Stomach (tissue), 19 donors: ENCODE measurements at places on chromosomes 7 and 10. TPM values are rescaled to one million over a fixed set of nuclear protein-coding genes. Genes with fewer than 3 reads are reported as not detected.
A peak's percentile ranks its signal among the peaks of the same experiment; 100 is the strongest.

The NOS3 gene
- total RNA-seq, result 8.7 TPM

The PRR15 gene
- 9.9 TPM for total RNA-seq

The FZD1 gene
- 1.8 TPM for total RNA-seq

The IKZF1 gene
- total RNA-seq, result 13.0 TPM

The ZNF679 gene
- not detected for total RNA-seq

The CBLL1 gene
- total RNA-seq, result 24.3 TPM

The GDF2 gene
- not detected for total RNA-seq

The ABCB1 gene
- total RNA-seq, result 4.9 TPM

GRCh38 chr7:157058701-157059100, 48.2 kb upstream of the MNX1 start:
- no peaks in the 10 kb centered on the region for H3K27me3 ChIP-seq
- H3K4me3 ChIP-seq, result no peak overlapping the region
- no peak overlapping the region for H3K27ac ChIP-seq
- DNase-seq, result no peak
- no peaks in the 10 kb centered on the region for H3K36me3 ChIP-seq

- H3K4me1 ChIP-seq, result no peaks in the 10 kb centered on the region
- no peak overlapping the region for H3K27ac ChIP-seq
- H3K36me3 ChIP-seq, result no peaks in the 10 kb centered on the region
- H3K27me3 ChIP-seq, result no peaks in the 10 kb centered on the region
Observed at GRCh38 chr7:80622541-80622940, 15.9 kb upstream of the CD36 start.

DNA sequence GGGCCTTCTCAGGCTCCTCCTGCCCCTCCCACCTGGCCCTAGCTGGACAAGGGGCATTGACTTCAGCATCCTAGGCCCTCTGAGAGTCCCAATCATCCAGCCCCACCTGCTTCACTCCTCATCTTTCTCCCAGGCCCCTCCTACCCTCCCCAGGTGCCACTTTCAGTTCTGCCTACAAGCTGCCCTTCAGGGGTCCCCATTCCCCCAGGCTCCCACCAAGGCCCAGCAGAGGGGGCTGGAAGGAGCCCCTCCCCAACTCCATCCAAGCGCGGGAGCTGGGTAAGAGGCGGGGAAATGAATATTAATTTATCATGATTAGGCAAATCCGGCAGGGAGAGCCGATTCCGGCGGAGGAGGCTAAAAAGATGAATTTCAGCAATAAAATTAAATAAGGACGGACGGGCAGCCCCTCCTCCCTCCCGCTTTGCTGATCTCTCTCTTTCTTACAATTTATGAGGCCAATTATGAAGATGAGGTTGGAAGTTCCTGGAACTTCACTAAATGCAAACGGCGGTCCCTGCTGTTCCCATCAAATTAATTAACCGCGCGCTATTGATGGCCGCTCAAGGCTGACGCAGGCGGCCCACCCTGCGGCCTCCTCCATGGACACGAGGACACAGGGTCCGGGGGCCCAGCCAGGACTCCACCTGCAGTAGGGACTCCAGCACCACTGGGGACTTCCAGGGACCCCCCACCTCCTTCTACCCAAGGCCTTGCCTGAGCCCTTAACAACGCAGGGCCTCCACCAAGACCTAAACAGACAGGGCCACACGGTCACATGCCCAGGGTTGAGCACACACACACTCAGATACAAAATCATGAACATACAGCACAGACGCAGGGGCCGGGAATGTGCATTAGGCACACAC, 13.9 kb downstream of the POLL start:
- H3K27ac ChIP-seq, result no peak overlapping the region
- H3K27me3 ChIP-seq, result peaks cover 10% of the 10 kb centered on the region
- H3K4me3 ChIP-seq, result no peak overlapping the region
- no peak for DNase-seq

- H3K4me3 ChIP-seq, result no peak overlapping the region
- no peak overlapping the region for H3K27ac ChIP-seq
- H3K4me1 ChIP-seq, result no peaks in the 10 kb centered on the region
- no peaks in the 10 kb centered on the region for H3K27me3 ChIP-seq
- DNase-seq, result no peak
Observed at GRCh38 chr10:116526219-116526618, 19.5 kb upstream of the PNLIP start.

GRCh38 chr10:93468461-93469213, 13.5 kb downstream of the MYOF start:
- H3K4me1 ChIP-seq, result peaks cover 73% of the 10 kb centered on the region
- no peak for DNase-seq
- H3K4me3 ChIP-seq, result no peak overlapping the region
- H3K36me3 ChIP-seq, result peaks cover 6% of the 10 kb centered on the region
- peak overlapping the region; percentile 67 for H3K27ac ChIP-seq

DNA sequence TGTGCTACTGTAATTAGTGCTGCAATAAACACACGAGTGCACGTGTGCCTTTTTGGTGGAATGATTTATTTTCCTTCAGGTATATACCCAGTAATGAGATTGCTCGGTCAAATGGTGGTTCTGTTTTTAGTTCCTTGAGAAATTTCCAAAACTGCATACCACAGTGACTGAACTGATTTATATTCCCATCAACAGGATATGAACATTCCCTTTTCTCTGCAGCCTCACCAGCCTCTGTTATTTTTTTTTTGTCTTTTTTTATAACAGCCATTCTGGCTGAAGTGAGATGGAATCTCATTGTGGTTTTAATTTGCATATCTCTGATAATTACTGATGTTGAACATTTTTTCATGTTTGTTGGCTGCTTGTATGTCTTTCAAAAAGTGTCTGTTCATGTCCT, 922.9 kb upstream of the LRRN3 start:
- H3K27me3 ChIP-seq, result no peaks in the 10 kb centered on the region
- H3K4me1 ChIP-seq, result no peaks in the 10 kb centered on the region
- H3K4me3 ChIP-seq, result no peak overlapping the region
- DNase-seq, result no peak
- no peaks in the 10 kb centered on the region for H3K36me3 ChIP-seq

- no peak overlapping the region for H3K4me3 ChIP-seq
- no peaks in the 10 kb centered on the region for H3K4me1 ChIP-seq
- peaks cover 6% of the 10 kb centered on the region for H3K36me3 ChIP-seq
- DNase-seq, result no peak
- H3K27me3 ChIP-seq, result no peaks in the 10 kb centered on the region
- H3K27ac ChIP-seq, result no peak overlapping the region
Observed at GRCh38 chr7:74561898-74562613, 95.5 kb upstream of the GTF2I start.

DNA sequence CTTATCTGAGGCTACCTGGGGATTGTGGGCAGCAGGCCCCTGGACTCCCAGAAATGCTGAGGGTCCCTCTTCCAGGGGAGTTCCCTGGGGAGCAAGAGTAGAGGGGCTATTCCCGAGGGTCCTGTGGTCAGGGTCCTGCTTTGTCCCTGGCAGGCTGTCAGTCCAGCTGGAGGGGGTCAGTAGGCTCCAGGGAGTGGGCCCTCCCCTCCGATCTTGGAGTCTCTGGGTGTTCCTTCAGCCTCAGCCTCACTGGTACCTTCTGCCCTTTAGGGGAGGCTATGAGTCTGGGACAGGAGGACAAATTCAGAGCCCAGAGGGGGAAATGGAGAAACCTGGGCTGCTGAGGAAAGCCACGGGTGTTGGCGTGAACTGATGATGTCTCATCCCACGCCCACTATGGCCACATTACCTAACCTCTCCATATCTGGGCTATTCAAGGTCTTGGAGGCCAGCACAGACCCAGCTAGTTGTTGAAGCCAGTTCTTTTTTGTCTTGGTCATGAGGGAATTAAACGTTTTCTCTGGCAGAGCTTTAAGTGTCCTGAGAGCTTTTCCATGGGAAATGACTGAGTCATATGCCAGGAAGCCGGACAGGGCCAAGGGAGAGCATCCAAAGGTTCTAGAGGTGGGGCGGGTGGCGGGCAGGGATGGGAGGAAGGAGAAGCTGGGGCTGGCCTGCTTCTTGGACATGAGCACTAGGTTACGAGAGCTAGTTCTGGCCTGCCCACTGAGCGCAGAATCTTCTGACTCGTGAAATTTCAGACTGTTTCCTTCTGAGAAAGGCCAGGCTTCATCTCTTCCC, 6.2 kb downstream of the CALHM2 start:
- H3K4me3 ChIP-seq, result no peak overlapping the region
- no peaks in the 10 kb centered on the region for H3K27me3 ChIP-seq
- peaks cover 21% of the 10 kb centered on the region for H3K4me1 ChIP-seq
- DNase-seq, result no peak
- H3K27ac ChIP-seq, result peak overlapping the region; percentile 75

DNA sequence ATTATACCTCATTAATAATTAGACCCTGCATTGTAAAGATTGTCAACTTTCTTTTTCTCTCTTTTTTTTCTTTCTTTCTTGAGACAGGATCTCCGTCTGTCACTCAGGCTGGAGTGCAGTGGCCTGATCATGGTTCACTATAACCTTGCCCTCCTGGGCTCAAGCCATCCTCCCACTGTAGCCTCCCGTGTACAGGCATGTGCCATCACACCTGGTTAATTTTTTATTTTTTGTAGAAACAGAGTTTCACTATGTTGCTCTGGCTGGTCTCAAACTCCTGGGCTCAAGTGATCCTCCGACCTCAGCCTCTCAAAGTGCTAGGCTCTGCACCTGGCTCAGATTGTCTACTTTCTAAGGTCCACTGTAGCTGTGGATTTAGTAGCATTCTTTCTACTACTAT, 50.7 kb downstream of the MDFIC start:
- H3K36me3 ChIP-seq, result no peaks in the 10 kb centered on the region
- peaks cover 5% of the 10 kb centered on the region for H3K4me1 ChIP-seq
- H3K4me3 ChIP-seq, result no peak overlapping the region
- no peak overlapping the region for H3K27ac ChIP-seq

DNA sequence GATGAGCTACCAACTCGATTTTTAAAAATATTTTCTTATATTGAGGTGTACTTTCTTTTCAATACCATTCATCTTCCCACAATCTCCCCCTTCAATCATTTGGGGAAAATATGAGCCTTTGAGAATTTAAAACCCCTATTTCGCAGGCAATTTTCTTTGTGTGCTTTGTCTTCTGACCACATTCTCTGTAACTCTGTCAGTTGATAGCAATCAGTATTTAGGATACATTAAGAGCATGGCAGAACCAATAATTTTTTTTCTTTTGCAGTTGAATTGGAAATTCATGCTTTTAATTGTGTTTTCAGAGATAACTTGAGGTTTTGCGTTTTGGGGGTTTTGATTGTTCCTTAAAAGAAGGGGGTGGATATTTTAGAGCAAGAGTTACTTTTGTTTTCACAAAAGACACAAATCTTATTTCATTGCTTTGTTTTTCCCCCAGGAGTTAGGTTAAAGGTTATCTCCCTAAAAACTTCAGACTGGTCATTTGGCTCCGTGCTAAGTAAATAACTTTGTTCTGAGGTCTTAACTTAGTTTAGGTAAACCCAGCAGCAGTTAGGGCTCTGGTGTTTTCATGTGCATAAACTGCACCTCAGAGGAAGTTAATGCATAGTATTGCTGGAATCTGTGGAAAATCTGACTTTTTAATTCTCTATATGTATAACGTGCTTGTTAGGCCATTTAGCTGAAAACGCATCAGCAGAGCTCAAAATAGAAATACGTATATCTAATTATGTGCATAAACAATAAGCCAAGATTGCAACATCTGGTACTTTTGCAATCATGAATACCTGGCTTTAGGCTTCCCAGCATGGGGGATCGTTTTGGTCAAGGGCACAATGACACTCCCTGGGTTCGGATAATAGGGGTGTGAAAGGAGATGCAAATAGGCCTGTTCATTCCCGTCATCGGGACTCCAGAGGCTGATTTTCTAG, 676.4 kb upstream of the ANKRD30A start:
- H3K27ac ChIP-seq, result no peak overlapping the region
- H3K4me3 ChIP-seq, result no peak overlapping the region
- no peak for DNase-seq
- H3K4me1 ChIP-seq, result peaks cover 9% of the 10 kb centered on the region
- H3K27me3 ChIP-seq, result no peaks in the 10 kb centered on the region

- no peaks in the 10 kb centered on the region for H3K36me3 ChIP-seq
- no peaks in the 10 kb centered on the region for H3K4me1 ChIP-seq
- H3K4me3 ChIP-seq, result no peak overlapping the region
- H3K27me3 ChIP-seq, result no peaks in the 10 kb centered on the region
Observed at GRCh38 chr7:106618480-106618879, 42.5 kb downstream of the CCDC71L start.

- H3K36me3 ChIP-seq, result no peaks in the 10 kb centered on the region
- H3K27me3 ChIP-seq, result no peaks in the 10 kb centered on the region
- no peak overlapping the region for H3K27ac ChIP-seq
- DNase-seq, result no peak
- no peaks in the 10 kb centered on the region for H3K4me1 ChIP-seq
Observed at GRCh38 chr10:111472445-111472844, 395.6 kb downstream of the ADRA2A start.

GRCh38 chr10:770975-771374, 81.5 kb upstream of the DIP2C start:
- H3K4me1 ChIP-seq, result no peaks in the 10 kb centered on the region
- no peaks in the 10 kb centered on the region for H3K36me3 ChIP-seq
- no peak overlapping the region for H3K27ac ChIP-seq
- no peak for DNase-seq

- peaks cover 17% of the 10 kb centered on the region for H3K4me1 ChIP-seq
- H3K36me3 ChIP-seq, result no peaks in the 10 kb centered on the region
- no peaks in the 10 kb centered on the region for H3K27me3 ChIP-seq
- no peak overlapping the region for H3K27ac ChIP-seq
Observed at GRCh38 chr10:34313888-34314287, 501.2 kb downstream of the PARD3 start.

- no peak overlapping the region for H3K27ac ChIP-seq
- DNase-seq, result no peak
- no peak overlapping the region for H3K4me3 ChIP-seq
- no peaks in the 10 kb centered on the region for H3K4me1 ChIP-seq
Observed at GRCh38 chr10:118139321-118139720, 92.6 kb upstream of the RAB11FIP2 start.

GRCh38 chr10:74586088-74586585, 240.3 kb upstream of the KAT6B start:
- H3K27ac ChIP-seq, result peak overlapping the region; percentile 59
- H3K4me3 ChIP-seq, result no peak overlapping the region
- H3K36me3 ChIP-seq, result no peaks in the 10 kb centered on the region

DNA sequence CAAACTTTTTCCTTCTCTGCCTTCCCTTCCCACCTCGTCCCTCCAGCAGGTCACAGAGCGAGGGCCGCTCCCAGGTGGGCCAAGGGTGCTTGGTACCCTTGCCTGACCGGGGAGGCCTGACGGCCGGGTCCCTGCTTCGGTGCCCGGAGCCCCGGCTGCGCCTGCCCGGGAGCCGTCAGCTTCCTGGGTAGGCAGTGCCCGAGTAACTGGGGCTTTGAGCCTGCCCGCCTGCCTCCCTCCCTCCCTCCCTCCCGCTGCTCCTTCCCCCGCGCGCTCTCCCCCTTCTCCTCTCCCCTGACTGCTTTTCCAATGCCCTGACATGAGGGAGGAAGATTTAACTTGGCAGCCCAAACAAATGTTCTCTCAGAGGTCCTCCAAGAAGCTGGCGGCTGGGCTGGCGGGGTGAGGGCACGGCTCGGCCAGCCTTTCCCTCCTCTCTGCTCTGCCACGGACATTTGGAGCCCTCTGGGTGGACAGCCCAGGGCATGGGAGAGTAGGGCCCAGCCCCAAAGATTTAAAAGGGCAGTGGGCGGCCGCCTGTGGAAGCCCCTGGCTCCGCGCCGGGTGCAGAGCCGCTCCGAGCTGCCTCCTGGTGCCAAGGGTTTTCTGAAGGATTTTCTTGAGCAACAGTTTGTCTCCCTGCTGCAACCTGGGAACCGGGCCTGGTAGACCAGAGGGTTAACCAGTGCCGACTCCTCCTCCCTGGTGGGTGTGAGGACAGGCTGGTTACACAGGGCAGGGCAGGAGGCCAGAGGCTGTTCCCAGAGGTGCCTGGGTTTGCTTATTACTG, 2.0 kb downstream of the ZMIZ1 start:
- peak; percentile 93 for DNase-seq
- H3K36me3 ChIP-seq, result no peaks in the 10 kb centered on the region
- H3K4me1 ChIP-seq, result peaks cover 80% of the 10 kb centered on the region
- H3K27me3 ChIP-seq, result no peaks in the 10 kb centered on the region
- H3K27ac ChIP-seq, result peak overlapping the region; percentile 95
